ENCODE measurements at places on chromosomes 6 and 20. TPM values are rescaled to one million over a fixed set of nuclear protein-coding genes. Genes with fewer than 3 reads are reported as not detected.
A peak's percentile ranks its signal among the peaks of the same experiment; 100 is the strongest.

COQ3 gene
- 26.6 TPM for total RNA-seq

GRCh38 chr6:48199499-48199898, 88.5 kb upstream of the PTCHD4 start:
- peak; percentile 49 for DNase-seq

MYB gene
- 0.20 TPM for total RNA-seq

ACTL10 gene
- not detected for total RNA-seq

DNA sequence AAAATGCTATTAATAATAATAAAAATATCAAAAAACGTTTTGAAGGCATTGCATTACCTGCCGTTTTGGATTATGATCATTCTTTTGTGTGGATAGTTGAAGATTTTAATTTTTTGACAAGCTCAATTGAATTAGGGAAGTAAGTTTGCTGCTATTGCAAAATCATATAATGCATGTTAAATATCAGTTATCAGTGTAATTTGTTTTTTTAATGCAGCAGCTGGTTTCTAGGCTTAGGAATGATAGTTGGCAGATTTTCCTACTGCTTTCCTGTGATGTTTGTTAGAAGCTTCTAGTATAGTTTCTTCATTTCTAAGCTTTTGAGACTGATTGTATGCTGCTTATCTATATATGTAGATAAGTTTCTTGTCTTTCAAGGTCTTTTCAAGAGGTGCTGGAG, 99.0 kb downstream of the JARID2 start:
- no peak for DNase-seq

DNA sequence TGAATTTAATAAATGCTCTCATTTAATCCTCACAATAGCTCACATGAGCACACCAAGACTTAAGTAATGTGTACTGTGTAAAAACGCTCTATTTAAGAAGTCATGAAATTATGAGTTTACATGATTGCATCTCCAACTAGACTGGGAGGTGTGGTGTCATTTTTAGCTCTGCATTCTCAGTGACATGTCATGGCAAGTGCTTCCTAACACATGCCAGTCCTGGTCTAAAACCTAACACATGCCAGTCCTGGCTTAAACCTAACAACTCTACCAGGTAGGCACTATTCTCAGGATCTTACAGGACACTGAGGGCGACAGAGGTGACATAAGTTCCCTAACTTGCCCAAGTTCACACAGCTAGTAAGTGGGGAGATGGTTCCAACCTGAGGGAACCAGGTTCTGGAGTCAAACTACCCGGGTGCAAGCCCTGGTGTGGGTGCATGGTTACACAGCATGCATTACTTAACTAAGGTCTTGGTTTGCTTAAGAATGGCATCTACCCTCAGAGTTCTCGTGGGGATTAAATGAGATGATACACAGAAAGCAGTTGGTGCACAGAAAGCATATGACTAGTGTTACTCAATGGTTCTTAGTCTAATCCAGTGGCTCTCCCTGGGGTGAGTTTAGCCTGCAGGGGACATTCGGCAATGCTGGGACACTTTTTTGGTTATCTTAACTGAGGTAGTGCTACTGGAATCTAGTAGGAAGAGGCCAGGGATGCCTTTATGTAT, 14.7 kb downstream of the CLDN20 start:
- no peak for DNase-seq

GRCh38 chr20:46419882-46420281, 13.5 kb upstream of the ELMO2 start:
- no peak for DNase-seq

DNA sequence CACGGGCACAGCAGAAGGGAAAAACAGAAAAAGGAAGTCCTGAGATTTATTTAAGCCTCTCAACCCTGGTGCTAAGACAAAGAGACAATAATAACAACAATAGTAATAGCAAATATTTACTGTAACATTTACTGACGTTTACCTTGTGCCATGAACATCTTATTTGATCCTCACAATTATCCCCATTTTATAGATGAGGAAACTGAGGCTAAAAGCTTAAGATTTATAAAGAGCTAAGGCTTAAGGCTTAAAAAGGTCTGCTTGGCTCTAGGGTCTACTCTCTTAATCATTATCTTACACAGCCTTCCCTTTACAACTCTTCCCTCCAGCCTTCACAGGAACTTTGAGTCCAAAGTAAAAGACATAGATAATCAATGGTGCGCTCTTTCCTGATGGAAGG, 3.3 kb downstream of the WFDC3 start:
- no peak for DNase-seq

GRCh38 chr20:47727170-47727880, 58.0 kb downstream of the SULF2 start:
- no peak for DNase-seq

DNA sequence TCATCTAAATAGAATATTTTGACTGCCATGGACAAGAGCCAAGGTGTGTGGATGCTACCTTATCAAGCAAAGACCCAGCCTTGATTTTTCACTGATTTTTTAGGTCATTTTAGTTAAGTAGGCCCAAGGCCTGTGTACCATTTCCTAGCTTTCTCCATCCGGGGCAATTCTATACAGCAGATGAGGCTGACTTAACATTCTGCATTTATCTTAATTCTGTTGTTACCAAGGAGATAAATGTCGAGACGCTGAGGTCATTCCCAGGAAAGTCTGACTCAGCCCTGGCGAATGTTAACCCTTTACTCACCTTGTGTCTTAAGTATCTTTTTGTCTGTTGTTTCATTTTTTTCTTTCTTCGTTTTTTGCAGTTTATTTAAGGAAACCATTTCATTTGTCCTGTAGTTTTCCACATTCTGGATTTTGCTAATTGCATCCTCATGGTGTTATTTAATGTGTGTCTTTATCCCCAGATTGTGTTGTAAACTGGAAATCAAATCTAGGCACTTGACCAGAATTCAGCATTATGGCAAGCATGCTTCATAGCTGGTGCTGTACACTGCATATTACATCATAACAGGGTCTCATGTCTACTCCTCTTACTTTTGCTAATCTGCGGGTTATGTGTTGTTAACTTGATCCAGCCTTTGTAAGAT, 277.0 kb downstream of the CDKAL1 start:
- no peak for DNase-seq

DNA sequence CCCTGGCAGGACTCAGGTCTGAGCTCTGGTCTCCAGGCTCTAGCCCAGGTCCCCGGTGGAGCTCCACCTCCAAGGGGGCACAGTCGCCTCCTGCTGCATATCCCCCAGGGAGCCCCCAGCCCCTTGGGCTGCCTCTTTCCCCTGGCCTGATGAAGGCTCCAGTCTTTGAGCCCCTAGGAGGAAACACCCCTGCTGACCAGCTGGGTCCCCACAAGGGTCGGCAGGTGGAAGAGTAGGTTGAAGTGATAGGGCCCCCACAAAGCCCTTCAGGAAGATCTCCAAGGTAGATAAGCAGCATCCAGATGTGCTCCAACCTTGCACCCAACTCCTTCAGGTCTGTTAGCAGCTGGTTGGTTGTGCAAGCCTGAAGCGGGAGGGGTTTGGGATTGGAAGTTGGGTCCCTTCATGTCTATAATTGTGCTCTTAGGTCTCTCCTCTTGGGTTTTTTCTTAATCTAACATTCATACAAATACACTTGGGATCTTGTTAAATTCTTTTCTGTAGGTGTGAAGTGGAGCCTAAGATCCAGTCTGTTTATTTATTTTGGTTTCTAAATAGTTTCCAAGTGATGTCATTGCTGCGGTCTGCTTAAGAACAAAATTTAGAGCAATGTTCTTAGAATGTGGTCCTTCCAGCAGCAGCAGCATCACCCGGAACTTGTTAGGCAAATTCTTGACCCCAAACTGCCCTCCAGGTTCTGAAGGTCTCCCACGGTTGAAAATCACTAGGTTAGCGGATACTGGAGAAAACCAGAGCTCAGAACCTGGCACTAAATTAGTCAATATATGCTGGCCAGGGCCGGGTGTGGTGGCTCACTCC, 5.1 kb downstream of the UBE2C start:
- no peak for DNase-seq

ARFGAP1 gene
- total RNA-seq, result 51.4 TPM

- DNase-seq, result no peak
Measured at GRCh38 chr6:170173335-170173881, 117.5 kb downstream of the DLL1 start.

- DNase-seq, result no peak
Measured at GRCh38 chr20:34850969-34851368, 21.7 kb downstream of the GGT7 start.

GRCh38 chr6:128403618-128404444, 116.6 kb downstream of the PTPRK start:
- DNase-seq, result no peak

- DNase-seq, result no peak
Measured at GRCh38 chr20:23294671-23295070, 55.9 kb upstream of the NXT1 start.

- DNase-seq, result peak; percentile 51
Measured at GRCh38 chr6:133568970-133569889, 319.7 kb upstream of the TCF21 start.

DNA sequence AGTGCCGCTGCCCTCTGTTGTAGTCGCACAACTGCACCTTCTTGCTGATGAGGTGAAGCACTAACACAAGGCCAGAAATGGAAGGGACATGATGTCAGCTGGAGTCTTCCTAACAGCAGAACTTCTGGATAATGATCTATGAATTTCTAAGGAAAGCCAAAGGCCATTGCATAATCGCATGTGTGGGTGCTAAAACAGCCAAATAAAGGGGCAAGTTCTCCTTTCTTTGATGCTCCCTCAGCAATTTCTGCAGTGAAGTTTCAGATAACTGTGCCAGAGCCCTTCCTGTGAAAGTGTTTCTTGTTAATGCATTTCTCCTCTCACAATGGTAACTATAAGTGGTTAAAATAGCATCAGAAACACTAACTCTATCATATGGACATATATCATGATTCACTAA, 8.0 kb upstream of the F13A1 start:
- DNase-seq, result no peak

- DNase-seq, result no peak
Measured at GRCh38 chr20:24493661-24494459, 24.4 kb downstream of the SYNDIG1 start.

GRCh38 chr20:63534831-63535651, 2.1 kb downstream of the PTK6 start:
- no peak for DNase-seq

DNA sequence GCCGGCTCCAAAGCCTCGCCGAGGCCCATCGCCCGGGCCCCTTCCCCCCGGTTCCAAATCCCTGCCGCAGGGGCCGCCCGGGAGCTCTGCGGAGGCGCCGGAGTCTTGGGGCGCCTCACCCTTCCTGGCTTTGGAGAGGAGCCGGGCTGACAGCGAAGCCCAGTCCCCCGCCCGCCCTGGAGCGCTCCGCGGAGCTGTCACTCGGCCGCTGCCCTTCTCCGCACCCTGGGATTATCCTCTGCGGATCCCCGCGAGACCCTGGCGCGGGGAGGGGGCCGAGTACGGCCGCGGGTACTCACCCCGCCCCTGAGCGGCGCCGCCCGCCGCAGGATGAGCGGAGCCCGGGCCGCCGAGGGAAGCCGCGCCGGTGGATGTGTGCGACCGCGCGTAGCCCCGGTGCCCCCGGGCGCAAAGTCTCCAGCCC, 343 bp downstream of the SNAP91 start:
- DNase-seq, result no peak

WFDC9 gene
- total RNA-seq, result not detected

GRCh38 chr6:37060195-37060559, 54.7 kb downstream of the FGD2 start:
- no peak for DNase-seq

DNA sequence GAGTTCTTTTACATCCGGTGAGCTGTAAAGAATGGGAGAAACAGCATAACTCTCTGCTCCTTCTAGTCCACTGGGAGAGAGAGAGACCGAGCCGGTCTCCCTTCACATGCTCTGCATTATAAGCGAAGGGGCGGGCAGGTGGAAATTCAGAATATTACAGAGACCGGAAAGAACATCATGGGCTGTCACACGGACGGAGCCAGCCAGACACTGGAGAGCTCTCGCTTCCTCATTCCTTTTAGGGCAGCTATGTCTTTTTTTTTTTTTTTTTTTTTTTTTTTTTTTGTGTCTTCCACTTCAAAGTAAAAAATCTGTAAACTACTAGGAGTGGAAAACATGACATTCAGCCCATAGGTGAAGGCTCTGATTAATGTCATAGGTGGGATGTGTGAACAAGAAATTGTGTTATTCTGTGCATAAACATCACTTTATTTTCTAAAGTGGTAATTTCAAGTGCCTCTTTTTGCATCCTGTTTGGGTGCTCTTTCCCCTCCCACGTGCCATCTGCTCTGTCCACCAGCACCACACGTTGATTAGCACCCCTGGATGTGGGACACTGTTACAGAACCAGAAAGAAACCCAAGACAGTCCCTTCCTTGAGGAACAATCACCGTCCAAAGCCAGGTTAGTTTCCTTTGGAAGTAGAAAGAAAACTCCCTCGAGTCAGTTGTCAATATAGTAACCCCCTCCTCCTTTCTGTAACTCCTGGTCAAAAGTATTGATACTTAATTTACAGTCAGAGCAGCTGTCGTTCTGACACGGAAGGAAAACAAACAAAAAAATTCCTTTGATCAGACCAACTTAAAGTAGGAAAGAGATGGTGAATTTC, at the start of gene TAGAP:
TSS of gene TAGAP (minus strand) at position 93 of the 829 bp plus-strand sequence. CDS start 845 bp downstream, outside the sequence.
- no peak for DNase-seq

COL9A1 gene
- not detected for total RNA-seq

- no peak for DNase-seq
Measured at GRCh38 chr6:76771059-76771634, 692.1 kb downstream of the HTR1B start.

CLDN20 gene
- not detected for total RNA-seq

COL19A1 gene
- not detected for total RNA-seq

ITPA gene
- 103 TPM for total RNA-seq

XKR7 gene
- not detected for total RNA-seq

DNA sequence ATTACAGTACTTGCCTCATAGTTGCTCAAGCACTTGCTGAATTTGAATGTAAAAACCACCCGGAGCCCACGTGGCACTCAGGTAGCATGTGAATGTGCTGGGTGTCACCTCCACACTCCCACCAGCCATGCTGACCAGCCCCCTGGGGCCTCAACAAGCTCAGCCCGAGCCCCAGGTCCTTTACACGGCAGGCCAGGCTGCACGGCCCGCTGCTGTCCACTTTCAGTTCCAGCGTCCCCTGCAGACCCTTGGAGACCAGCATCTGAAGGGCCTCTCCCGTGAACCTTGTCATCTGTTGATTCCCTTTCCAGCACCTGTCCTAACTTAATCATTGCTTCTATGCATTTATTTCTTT, 33.3 kb upstream of the ZBP1 start:
- no peak for DNase-seq
